Right atrium auricular region (tissue), 2 donors: ENCODE measurements at places on chromosomes 2 and 18. TPM values are rescaled to one million over a fixed set of nuclear protein-coding genes. Genes with fewer than 3 reads are reported as not detected.

Gene TRABD2A
- total RNA-seq = 1.7 TPM

Gene RGPD8
- total RNA-seq = 8.3 TPM

Gene GNAL
- total RNA-seq = 2.7 TPM

Gene EPHA4
- 107 TPM for total RNA-seq

Gene MGAT4A
- total RNA-seq = 13.2 TPM

Gene CAPG
- total RNA-seq = 8.7 TPM

Gene GGCX
- total RNA-seq = 23.3 TPM

Gene HOXD3
- total RNA-seq = not detected

Gene ACVR1C
- total RNA-seq = 1.1 TPM

- H3K27me3 ChIP-seq = no peaks in the 10 kb centered on the region
- H3K4me1 ChIP-seq = peaks cover 4% of the 10 kb centered on the region
- DNase-seq = no peak
- no peak overlapping the region for H3K4me3 ChIP-seq
These were observed 186.7 kb downstream of the CAMKMT start for GRCh38 chr2:44548221-44549098.

- no peak overlapping the region for H3K4me3 ChIP-seq
- no peaks in the 10 kb centered on the region for H3K36me3 ChIP-seq
- no peak for DNase-seq
- no peaks in the 10 kb centered on the region for H3K27me3 ChIP-seq
- no peaks in the 10 kb centered on the region for H3K4me1 ChIP-seq
- no peak overlapping the region for H3K27ac ChIP-seq
These were observed 332.9 kb downstream of the CDH2 start for GRCh38 chr18:27843783-27844777.

- H3K4me1 ChIP-seq = no peaks in the 10 kb centered on the region
- no peak for DNase-seq
- no peak overlapping the region for H3K4me3 ChIP-seq
- H3K27ac ChIP-seq = no peak overlapping the region
These were observed 16.2 kb downstream of the ATG16L1 start for GRCh38 chr2:233267516-233268245.

DNA sequence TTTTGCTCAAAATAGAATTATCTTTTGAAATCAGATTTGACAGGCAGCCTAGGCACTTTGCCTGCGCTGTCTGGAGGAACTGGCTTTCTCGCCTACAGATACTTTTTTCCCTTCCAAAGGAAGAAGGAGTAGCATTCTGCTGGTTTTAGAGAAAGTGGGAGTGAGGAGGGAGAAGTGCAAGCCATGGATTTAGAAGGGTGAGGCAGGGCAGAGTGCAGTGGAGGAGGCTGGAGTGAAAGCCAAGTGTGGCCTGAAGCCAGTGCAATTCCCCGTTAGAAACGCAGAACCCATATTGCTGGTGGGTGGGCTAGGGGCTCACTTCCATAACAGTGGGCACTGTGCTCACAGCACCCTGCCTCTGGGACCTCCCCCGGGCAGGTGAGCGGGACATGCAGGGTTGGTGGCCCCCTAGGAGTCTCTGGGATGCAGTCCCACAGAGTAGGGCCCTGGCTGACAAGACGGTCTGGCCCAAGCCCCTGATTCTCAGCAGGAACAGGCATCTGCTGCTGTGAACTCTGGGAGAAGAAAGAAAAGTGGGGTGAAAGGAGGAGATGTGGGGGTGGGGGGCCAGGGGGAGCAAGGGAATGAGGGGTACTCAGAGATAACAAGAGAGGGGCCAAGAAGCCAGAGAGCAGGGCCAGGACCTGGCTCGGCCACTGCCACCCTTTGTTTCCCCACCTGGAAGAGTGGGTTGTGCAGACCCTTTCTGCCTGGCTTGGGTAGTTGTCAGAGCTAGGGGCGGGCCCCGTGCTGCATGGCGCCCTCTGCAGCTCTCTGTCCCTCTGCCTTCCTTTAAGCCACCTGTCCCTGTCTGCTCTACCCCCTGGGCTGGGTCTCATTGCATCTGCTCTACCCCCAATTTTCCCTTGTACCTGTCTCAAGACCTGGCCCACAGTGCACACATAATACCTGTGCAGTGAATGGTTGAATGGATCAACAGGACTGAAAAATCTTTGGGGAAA, 273.5 kb upstream of the HS6ST1 start:
- H3K27ac ChIP-seq = no peak overlapping the region
- no peak overlapping the region for H3K4me3 ChIP-seq
- peak; percentile 42 for DNase-seq
- peaks cover 19% of the 10 kb centered on the region for H3K4me1 ChIP-seq

DNA sequence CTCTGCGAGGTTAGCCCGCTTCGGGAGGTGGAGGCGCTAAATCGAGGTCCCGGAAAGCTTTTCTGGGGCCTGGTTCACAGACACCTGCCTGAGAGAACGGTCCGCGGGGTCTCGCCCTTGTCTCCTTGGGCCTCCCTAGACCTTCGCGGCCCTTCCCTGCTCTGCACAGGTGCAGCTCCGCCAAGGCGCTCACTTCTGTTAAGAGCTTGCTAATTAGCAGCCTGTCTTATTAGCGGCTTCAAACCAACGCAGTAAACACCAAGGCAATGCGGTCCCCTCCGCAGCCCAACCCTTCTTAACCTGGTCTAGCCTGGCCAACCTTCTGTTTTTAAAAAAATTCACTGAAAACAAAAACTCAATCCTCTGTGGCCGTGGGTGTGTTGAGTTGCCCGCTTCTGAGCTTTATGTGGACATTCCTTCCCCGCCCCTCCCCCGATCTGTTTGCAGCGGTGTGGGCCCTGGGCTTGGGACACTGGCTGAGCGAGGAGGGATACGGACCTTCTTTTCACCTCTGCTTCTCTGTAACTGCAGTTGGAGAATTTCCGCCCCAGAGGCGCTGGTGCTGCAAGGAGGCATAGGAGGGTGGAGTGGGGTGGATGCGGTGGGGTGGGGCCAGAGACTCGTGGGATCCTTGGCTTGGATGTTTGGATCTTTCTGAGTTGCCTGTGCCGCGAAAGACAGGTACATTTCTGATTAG, 3.4 kb upstream of the HOXD4 start:
- peaks cover 40% of the 10 kb centered on the region for H3K27me3 ChIP-seq
- H3K27ac ChIP-seq = no peak overlapping the region
- H3K36me3 ChIP-seq = no peaks in the 10 kb centered on the region
- no peak overlapping the region for H3K4me3 ChIP-seq
- DNase-seq = no peak

GRCh38 chr2:43010438-43011157, 215.8 kb downstream of the ZFP36L2 start:
- no peak overlapping the region for H3K27ac ChIP-seq
- peaks cover 4% of the 10 kb centered on the region for H3K4me1 ChIP-seq
- H3K4me3 ChIP-seq = no peak overlapping the region
- DNase-seq = no peak
- no peaks in the 10 kb centered on the region for H3K27me3 ChIP-seq

GRCh38 chr2:162795312-162795711, 43.3 kb downstream of the KCNH7 start:
- no peaks in the 10 kb centered on the region for H3K36me3 ChIP-seq
- no peak overlapping the region for H3K4me3 ChIP-seq
- H3K27me3 ChIP-seq = no peaks in the 10 kb centered on the region
- no peaks in the 10 kb centered on the region for H3K4me1 ChIP-seq

GRCh38 chr2:159017837-159018236, 49.4 kb downstream of the TANC1 start:
- H3K36me3 ChIP-seq = no peaks in the 10 kb centered on the region
- DNase-seq = no peak
- H3K27me3 ChIP-seq = no peaks in the 10 kb centered on the region
- H3K27ac ChIP-seq = no peak overlapping the region
- H3K4me1 ChIP-seq = peaks cover 38% of the 10 kb centered on the region

DNA sequence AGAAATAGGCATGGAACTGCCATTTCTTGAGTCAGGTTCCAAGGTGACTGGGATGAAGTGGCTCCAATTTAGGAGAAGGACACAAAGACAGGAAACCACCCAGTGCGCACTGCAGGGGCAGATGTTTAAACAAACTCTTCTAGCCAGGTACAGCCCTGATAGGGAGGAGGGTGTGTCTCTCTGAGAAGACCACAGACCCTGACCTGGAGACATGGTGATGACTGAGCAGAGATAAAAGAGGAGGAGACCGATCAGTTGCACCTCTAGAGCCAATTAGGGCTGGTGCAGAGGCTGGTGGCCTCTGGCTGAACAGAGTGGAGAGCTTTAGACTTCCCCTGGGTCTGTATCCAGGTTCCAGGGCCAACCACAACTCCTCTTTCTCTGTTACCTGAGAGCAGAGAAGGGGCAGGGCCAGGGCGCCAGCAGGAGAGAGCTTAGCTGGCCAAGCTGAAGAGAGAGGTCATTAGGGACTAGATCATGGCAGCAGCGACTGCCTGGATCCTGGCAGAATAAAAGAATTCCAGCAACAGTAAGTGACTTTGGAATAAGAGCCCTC, 5.4 kb upstream of the SPOPL start:
- no peak overlapping the region for H3K27ac ChIP-seq
- H3K36me3 ChIP-seq = no peaks in the 10 kb centered on the region
- no peaks in the 10 kb centered on the region for H3K27me3 ChIP-seq
- H3K4me3 ChIP-seq = no peak overlapping the region

GRCh38 chr2:20421988-20422370, 24.9 kb upstream of the RHOB start:
- H3K4me3 ChIP-seq = no peak overlapping the region
- H3K27me3 ChIP-seq = no peaks in the 10 kb centered on the region
- peak; percentile 96 for DNase-seq
- peak overlapping the region; percentile 51 for H3K27ac ChIP-seq

DNA sequence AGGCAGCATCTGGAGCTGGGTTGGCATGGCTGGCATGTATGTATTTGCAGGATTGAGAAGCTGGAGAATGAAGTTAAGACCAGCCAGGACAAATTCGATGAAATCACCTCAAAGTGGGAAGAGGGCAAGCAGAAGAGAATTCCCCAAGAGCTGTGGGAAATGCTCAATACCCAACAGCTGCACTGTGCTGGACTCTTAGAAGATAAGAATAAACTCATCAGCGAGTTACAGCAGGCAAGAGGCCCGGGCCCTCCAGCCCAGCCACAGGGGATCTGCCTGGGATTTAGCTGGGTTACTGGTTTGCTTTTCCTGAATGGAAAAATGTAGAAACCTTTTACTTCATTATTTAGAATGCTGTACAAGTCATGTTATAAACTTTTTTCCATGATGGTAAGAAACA, 22.5 kb downstream of the DRC1 start:
- H3K36me3 ChIP-seq = no peaks in the 10 kb centered on the region
- DNase-seq = no peak
- no peaks in the 10 kb centered on the region for H3K27me3 ChIP-seq
- H3K4me1 ChIP-seq = no peaks in the 10 kb centered on the region

- no peaks in the 10 kb centered on the region for H3K4me1 ChIP-seq
- DNase-seq = no peak
- H3K4me3 ChIP-seq = no peak overlapping the region
- H3K36me3 ChIP-seq = no peaks in the 10 kb centered on the region
- no peaks in the 10 kb centered on the region for H3K27me3 ChIP-seq
- no peak overlapping the region for H3K27ac ChIP-seq
These were observed 328.1 kb downstream of the EXOC6B start for GRCh38 chr2:72497763-72498162.

- no peaks in the 10 kb centered on the region for H3K27me3 ChIP-seq
- H3K27ac ChIP-seq = no peak overlapping the region
- no peak overlapping the region for H3K4me3 ChIP-seq
- H3K36me3 ChIP-seq = no peaks in the 10 kb centered on the region
These were observed 210.7 kb downstream of the ARL4C start for GRCh38 chr2:234286118-234286598.

DNA sequence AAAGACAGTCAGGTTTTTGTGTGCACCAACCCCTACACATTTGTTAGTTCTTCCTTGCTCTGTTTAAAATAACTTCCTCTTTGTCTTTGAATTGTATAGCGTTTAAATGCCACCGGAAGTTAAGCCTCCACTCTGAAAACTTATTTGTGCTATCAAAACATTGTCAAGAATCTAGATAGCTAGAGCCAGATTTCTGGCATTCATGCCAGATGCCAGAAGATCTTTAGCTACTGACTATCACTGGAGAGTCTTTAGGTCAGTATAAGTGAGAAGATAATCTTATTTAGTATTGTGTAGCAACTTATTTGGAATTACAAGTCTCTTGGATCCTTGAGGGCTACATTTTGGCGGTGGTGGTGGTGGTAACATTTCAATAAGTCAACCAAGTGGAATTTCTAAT, 63.4 kb upstream of the ADAM23 start:
- H3K36me3 ChIP-seq = no peaks in the 10 kb centered on the region
- H3K4me3 ChIP-seq = no peak overlapping the region
- H3K27me3 ChIP-seq = no peaks in the 10 kb centered on the region
- H3K4me1 ChIP-seq = no peaks in the 10 kb centered on the region
- no peak for DNase-seq

- no peak overlapping the region for H3K27ac ChIP-seq
- no peaks in the 10 kb centered on the region for H3K36me3 ChIP-seq
- H3K4me1 ChIP-seq = no peaks in the 10 kb centered on the region
These were observed 5.8 kb downstream of the DLX2 start for GRCh38 chr2:172096626-172097547.

- H3K36me3 ChIP-seq = no peaks in the 10 kb centered on the region
- H3K4me3 ChIP-seq = no peak overlapping the region
- no peaks in the 10 kb centered on the region for H3K4me1 ChIP-seq
These were observed 103.7 kb downstream of the APOB start for GRCh38 chr2:20939931-20940795.

- H3K27ac ChIP-seq = no peak overlapping the region
- H3K36me3 ChIP-seq = no peaks in the 10 kb centered on the region
- H3K27me3 ChIP-seq = no peaks in the 10 kb centered on the region
- H3K4me1 ChIP-seq = no peaks in the 10 kb centered on the region
- DNase-seq = no peak
These were observed 14.6 kb upstream of the ALPP start for GRCh38 chr2:232363784-232364615.

GRCh38 chr2:138632066-138632620, 130.6 kb downstream of the SPOPL start:
- H3K27me3 ChIP-seq = no peaks in the 10 kb centered on the region
- no peaks in the 10 kb centered on the region for H3K36me3 ChIP-seq
- DNase-seq = no peak
- H3K27ac ChIP-seq = no peak overlapping the region
- no peak overlapping the region for H3K4me3 ChIP-seq
- H3K4me1 ChIP-seq = no peaks in the 10 kb centered on the region

DNA sequence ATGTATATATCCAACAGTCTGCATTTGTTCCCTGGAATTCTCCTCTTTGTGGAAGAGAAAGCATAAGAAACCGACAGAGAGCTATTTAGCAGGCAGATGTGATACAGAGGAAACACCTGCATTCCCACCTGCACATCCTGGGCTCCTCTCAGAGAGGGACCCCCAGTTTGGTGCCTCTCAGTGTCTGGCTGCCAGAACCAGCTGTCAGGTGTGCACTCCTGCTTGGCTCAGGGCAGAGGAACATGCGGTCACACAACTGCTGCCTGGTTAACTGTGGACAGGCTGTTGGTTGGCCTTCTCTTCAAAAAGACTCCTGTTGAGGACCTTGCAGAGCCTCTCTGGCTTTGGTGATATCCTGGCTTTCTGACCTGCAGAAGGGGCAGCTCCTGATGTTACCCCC, 54.6 kb downstream of the ITGB6 start:
- no peaks in the 10 kb centered on the region for H3K36me3 ChIP-seq
- H3K4me3 ChIP-seq = no peak overlapping the region
- H3K27ac ChIP-seq = no peak overlapping the region
- no peak for DNase-seq
- no peaks in the 10 kb centered on the region for H3K4me1 ChIP-seq
- no peaks in the 10 kb centered on the region for H3K27me3 ChIP-seq
